NCI-H2081 treated with DMSO at 0.1 percent for 48 hours (cell line): ENCODE measurements at places on chromosomes 2 and 18.

- no peak for DNase-seq
Observed at GRCh38 chr2:54591551-54591950, 131.9 kb upstream of the EML6 start.

DNA sequence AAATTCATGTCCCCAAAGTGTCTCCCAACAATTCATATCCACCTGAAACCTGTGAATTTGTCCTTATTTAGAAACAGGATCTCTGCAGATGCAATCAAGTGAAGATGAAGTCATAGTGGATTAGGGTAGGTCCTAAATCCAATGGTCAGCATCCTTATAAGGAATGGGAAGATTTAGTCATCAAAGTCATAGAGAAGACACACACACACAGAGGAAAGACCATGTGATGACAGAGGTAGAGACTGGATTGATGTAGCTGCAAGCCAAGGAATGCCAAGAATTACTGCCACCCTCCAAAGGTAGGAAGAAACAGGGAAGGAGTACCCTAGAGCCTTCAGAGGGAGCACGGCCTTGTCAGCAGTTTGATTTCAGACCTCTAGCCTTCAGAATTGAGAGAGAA, 17.7 kb downstream of the ADD2 start:
- DNase-seq, result no peak

- peak; percentile 18 for DNase-seq
Observed at GRCh38 chr2:193583638-193584400, 1389.1 kb upstream of the TMEFF2 start.

DNA sequence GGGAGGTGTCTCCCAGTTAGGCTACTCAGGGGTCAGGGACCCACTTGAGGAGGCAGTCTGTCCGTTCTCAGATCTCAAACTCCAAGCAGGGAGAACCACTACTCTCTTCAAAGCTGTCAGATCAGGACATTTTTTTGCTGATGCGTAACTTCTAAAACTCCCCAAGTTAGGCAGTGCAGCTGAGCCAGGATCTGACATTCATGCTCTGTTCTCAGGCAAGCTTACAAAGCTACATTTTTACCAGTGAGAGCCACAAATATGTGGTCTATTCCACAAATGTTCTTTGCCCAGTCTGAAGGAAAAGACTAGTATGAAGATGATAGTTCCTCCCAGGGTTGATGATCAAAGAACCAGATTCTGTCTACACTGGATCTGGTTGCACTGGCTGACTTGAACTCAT, 184.1 kb downstream of the MTCL1 start:
- no peak for DNase-seq

GRCh38 chr18:12659904-12660605, 2.1 kb upstream of the SPIRE1 start:
- DNase-seq, result no peak

DNA sequence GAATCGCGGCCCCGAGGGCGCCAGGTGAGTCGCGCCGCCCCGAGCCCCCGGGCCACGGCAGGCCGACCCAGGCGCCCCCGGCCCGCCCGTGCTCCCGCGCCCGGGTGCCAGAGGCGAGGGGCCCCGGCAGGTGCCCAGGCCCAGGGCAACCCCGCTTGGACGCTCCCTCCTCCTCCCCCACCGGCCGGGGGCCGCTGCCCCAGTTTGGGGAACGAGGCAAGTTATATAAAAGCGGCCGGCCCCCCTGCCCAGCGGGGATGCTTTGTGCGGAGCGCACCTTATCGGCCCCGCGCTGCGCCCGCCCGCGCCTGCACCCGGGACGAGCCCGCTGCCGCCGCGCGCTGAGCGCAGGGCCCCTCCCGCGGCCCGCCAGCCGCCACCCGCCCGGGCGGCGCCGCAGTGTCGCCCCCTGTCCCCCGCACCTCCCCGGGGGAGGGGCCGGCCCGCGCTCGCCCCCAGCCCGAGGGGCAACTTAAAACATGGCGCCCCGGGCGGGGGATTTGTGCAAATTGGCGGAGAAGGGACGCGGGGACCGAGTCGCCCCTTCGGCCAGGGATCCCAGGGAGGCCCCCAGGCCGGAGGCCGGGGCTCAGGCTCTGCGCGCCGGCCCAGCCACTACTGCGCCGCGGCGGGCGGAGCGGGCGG, 639 bp downstream of the EPB41L3 start:
- no peak for DNase-seq

- no peak for DNase-seq
Observed at GRCh38 chr18:12345491-12346239, 31.4 kb downstream of the AFG3L2 start.

- no peak for DNase-seq
Observed at GRCh38 chr2:226118471-226119429, 680.9 kb downstream of the IRS1 start.

DNA sequence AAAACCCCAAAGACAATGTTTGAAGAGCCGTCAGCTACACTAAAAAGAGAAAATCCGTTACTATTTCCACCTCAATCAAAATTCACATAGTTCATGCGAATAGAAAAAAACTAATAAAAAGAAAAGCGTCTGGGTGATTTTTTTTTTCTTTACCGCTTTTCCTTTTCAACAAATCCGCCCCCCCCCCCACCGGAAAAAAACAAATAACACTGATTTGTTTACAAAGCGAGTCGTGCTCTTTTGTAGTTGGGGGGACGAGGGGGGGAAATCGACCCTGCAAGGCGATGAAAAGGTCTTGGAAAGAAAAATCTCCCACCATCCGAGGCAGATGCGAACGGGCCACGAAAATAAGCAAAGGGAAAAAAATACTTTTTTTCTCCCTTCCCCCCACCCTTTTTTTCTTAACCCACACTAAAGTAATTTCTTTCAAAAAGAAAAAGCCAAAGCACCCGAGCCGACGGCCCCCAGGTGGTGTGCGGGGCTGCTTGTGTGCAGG, 638 bp downstream of the ZNF521 start:
- no peak for DNase-seq

DNA sequence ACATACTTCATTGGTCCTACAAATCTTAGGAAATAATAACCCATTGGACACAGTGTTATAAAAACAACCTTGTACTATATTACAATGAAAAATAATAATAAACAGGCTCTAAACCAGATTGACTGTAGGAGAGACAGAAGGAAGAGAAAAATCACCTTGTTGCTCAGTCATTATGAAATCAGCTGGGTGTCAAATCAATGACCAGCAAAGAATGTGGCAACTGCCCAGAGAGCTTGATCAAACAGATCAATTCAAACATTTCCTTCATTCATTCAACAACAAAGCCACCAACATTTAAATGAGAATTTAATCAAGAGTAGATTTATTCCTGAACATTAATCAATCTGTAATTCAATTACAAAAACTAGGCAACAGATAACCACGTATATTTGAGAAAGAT, 671.9 kb upstream of the CHAC2 start:
- no peak for DNase-seq

DNA sequence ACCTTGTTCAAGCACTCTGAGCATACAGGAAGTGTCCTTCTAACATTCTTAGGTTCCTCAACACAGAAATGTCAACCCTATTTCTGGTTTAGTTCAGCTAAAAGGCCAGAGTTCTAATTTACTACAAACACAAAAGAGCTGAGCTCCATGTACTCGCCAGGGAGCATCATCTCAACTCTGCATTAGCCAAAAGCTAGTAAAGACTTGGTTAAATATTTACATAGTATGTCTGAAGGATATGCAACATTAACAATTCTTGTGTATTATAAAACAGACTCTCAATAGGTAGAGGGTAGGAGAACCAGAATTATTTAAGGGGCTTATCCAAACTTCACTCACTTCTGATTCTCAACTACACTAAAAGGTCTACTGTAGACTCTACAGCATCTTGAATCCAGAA, 154.6 kb downstream of the THADA start:
- DNase-seq, result no peak

- DNase-seq, result no peak
Observed at GRCh38 chr2:137223722-137224121, 458.4 kb downstream of the THSD7B start.

DNA sequence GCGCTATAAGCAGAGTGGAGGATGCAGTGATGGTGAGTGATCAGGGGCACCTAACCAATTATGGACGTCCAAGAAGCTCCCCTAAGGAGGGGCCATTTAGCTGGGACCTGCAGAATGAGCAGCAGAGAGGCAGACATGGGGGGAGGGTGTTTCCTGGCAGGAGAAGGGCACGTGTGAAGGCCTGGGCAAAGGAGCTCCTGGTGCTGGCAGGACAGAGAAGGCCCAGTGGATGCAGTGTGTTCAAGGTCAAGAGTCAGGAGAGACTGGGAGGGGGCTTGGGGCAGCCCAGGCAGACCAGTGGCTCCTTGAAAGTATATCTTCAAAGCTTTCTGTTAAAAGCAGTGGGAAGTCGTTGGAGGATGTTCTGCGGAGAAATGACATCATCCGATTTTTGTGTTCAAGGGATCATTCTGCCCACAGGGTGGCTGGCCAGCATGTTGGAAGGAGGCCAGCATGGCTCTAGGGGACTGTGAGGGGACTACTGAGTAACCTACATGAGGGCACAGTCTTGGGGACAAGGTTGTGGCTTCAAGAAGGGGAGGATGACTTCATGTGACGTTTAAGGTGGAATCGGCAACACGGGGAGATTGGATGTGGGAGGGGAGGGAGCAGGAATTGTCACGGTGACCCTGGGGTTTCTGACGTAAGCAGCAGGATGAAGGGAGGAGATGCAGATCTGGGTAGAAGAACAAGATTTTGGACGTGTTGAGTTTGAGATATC, 9.0 kb upstream of the CIB4 start:
- no peak for DNase-seq

DNA sequence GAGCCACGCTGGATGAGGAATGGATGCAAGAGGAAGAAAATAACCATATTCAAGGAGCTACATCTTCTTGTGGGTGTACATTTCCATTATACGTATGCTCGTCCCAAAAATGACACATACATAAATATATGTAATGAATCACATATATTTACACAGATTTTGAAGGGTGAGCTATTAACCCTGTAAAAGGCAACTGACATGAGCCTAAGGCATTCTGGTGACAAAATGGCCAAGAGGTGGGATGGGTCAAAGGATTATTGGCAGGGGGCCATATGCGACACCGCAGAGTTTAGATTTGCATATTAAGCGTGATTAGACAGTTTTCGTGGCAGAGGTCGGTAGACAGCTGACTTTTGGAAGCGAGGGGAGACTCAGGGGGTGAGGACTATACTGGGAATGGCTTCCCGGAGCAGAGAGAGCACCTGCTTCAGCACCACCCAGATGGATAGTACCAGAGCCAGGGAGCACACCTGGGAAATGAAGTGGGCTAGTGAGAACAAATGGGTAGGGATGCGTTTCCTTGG, 431 bp upstream of the CNRIP1 start:
- peak; percentile 48 for DNase-seq

DNA sequence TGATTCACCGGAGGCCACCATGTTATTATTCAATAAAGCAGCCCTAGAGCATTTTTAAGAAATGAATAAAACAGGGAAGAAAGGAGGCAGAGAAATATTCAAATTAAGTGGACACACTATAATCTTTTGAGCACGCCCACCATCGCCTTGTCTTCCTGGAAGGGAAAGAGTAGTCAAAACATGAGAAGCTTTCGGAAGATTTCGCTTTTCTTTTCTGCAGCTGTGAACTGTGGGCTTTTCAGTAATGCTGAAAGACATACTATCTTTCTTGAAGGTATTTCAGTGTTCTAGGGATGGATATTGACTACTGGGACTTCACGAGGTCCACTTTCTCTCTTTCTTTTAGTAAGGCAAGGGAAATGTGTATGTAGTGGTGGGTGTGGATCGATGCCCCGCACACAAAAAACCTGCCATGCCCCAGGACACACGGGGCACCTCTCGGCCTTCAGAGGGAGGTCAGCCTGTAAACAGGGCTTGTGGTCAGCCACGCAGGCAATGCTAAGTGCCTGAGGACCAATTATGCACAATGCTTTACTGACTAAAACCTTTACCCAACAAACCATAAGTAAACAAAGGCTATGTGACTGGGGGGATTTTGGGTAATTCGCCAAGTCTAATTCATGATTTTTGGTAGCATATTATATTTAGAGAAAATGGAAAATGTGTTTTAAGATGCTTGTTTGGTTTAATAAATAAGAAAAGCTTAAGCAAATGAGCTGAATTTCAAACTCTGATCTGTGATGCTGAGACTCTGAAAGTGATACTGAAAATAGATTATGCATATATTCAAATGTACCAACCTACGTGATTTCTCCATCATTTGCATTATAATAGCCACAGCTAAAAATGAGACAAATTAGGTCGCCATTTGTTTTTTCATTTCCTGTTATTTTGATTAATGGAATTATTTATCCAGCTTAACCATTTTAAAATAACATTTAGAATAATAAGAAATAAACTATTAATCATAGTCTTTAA, 130.5 kb downstream of the ZNF516 start:
- DNase-seq, result no peak

DNA sequence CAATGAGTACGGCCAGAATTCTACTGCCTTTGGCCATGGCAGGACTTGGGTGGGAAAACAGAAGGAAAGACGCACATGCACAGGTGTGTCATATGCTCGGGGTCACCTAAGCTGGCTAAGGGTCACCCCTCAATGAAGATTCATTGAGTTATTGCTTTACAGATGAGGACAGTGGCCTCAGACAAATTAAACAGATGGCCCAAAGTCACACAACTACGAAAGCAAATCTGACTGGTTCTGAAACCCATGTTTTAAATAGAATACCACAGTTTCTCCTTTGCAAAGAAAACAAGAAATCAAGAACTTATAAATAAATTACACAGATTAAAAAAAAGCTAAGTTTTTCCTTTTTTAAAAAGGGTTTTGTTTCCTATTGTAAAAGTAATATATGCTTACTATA, 70.5 kb downstream of the ID2 start:
- DNase-seq, result no peak

DNA sequence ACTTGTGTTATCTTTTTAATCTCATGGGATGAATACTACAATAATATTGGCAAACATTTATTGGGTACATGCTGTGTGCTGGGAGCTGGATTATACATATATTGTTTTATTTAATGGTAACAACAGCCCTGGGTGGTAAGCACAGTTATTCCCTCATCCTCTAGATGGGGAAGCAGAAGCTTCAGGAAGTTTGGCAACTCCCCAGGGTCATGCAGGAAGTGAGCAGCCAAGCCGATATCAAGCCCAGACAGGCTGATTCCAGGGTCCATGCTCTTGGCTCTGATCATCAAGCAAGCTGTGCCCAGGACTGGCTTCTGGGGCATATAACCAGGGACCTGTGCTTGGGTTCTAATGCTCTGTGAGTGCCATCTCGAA, 155.8 kb downstream of the ZNF516 start:
- no peak for DNase-seq

DNA sequence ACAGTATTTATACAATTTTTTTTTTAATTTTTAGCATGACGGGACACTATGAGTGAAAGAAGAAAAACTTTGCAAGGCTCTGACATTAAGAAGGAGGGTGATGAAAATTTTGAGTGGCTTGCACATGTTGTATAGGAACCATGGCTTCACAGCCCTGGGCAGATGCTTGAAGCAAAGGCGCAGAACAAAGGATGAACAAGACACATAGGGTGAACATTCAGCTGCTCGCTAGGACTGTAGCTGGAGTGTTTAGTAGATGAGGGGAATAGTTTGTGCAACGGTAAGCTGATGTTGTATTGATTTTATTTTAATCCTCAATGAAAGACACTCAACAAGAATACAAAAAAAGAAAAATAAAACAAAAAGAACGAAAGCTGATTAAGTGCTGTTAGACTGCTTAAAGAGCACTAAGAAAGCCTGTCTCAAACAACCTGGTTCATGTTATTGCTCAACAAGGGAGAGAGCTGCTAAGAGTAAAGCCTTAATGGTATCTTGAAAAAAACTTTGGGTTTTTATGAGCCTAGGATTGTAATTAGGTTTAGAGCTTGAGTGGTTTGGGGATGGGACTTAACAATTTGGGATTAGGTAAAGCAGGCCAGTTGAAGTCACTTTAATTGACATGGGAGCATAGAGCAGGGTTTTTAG, 41.2 kb upstream of the GCFC2 start:
- DNase-seq, result no peak
